ENCODE measurements at places on chromosomes 4 and X. TPM values are rescaled to one million over a fixed set of nuclear protein-coding genes. Genes with fewer than 3 reads are reported as not detected.

SYNPO2 gene
- total RNA-seq, result 105 TPM

PABPC5 gene
- 8.1 TPM for total RNA-seq

PLXNA3 gene
- total RNA-seq, result 9.5 TPM

CLGN gene
- 1.00 TPM for total RNA-seq

DMRTC1 gene
- total RNA-seq, result 0.34 TPM

DNA sequence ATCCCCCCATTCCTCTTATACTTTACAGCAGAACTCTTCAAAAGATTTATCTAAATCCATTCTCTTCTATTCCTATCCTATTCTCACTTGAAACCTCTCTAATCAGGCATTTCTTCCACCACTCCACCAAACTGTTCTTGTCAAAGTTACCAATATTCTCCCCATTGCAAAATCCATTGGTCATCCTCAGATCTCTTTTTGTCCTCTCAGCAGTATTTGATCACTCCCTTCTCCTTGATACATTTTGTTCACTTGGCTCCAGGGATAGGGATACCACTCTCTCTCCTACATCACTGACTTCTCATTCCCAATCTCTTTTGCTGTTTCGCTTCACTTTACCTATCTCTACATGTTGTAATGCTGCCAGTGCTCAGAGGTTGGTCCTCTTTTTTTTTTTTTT lies 2.8 kb upstream of the MTMR8 start:
- DNase-seq, result no peak

GRCh38 chr4:156442912-156443311 lies 489.2 kb upstream of the CTSO start:
- no peak for DNase-seq

GRCh38 chr4:157808796-157809383 lies 363.9 kb downstream of the GASK1B start:
- DNase-seq, result no peak

DNA sequence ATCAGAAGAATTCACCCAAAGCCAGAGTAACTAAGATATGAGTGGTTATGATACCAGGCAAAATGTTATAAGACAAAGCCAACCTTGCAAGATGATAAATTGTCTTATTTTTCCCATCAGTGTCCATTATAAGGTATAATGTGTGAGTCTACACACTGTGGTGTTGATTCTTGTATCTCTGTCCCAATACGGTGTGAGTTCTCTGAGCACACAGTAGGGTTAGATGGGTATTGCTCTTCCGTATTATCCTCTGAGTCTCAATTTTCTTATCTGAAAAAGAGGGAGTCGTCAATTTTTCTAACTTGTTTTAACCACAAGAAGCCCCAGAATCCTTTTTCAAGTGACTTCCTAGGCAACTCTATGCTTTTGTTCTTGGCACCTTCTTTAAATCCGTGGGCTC lies 69.9 kb downstream of the HMGB2 start:
- no peak for DNase-seq

GRCh38 chr4:174946246-174946645 lies 28.1 kb downstream of the ADAM29 start:
- DNase-seq, result no peak

- DNase-seq, result no peak
Observed at GRCh38 chr4:156764145-156764544, 207.5 kb downstream of the PDGFC start.

DNA sequence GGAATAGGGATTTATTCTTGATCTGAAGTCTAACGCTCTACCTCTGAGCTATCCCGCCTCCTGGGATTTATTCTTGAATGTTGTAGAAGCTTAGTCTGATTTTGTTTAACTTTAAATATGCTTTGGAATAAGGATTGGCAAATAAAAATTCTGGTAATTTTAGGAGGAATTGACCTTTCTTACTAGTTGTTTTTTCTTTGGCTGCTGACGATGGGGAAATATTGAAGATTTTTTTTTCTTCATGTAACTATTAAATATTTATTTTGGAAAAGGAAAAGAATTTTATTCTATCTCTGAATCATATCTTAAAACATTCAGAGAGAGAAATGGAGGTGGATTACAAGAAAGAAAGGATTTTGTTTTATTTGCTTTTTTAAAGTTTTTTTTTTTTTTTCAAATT lies 122.9 kb downstream of the PDLIM5 start:
- no peak for DNase-seq

GRCh38 chrX:136192135-136192534 lies 44.8 kb downstream of the FHL1 start:
- no peak for DNase-seq

DNA sequence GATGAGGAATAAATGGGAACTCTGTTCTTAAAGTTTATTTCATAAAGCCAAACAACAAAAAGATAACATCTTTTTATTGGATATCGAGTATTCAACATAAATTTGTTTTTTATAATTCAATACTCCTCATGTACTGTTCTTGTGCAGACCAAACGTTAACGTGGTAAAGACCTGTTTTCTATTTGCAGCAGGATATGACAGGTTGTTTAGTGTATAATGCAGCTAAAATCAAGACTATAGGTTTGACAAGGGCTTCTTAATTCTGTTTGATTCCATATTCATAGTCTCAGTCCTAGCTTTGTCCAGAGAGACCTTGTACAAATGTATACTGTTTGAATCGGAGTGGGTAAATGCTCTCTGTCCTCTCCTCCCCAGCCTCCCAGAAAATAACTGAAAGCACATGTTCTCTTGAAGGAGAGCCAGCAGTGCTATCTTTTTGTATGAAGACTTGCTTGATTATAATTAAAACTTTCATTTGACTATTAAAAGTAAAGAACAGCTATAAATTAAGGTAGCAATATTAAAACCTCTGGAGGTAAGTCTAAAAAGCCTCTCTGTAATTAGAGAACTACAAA lies 17.7 kb downstream of the TMSB4X start:
- no peak for DNase-seq

DNA sequence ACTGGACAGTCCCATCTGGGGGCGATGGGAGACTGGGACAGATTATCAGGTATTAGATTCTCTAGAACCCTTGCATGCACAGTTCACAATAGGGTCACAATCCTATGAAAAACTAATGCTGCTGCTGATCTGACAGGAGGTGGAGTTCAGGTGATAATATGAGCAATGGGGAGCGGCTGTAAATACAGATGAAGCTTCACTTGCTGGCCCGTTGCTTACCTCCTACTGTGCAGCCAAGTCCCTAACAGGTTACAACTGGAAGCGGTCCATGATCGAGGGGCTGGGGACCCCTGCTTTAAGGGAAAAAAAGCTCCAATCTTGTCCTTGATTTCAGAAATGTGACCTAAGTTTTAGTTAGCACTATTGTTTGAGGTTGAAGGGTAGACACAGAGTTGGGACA lies 175.2 kb downstream of the ZNF330 start:
- DNase-seq, result no peak
